Activated CD8-positive, alpha-beta memory T cell treated with anti-CD3 and anti-CD28 coated beads, Interleukin-2, amount 10 ng/mL, durations not matched to agents 7 days and 5 days (primary cell): ENCODE measurements at places on chromosomes 2 and 18. TPM values are rescaled to one million over a fixed set of nuclear protein-coding genes. Genes with fewer than 3 reads are reported as not detected.
A peak's percentile ranks its signal among the peaks of the same experiment; 100 is the strongest.

- DNase-seq = no peak
- H3K4me3 ChIP-seq = no peak overlapping the region
- no peaks in the 10 kb centered on the region for H3K27me3 ChIP-seq
- no peaks in the 10 kb centered on the region for H3K36me3 ChIP-seq
- H3K4me1 ChIP-seq = no peaks in the 10 kb centered on the region
- no peak overlapping the region for H3K27ac ChIP-seq
These were observed 1110.5 kb downstream of the LRP1B start for GRCh38 chr2:141020346-141020745.

GRCh38 chr2:224359569-224359968, 42.3 kb downstream of the FAM124B start:
- no peak overlapping the region for H3K27ac ChIP-seq
- no peak for DNase-seq
- no peak overlapping the region for H3K4me3 ChIP-seq
- H3K27me3 ChIP-seq = peaks cover 4% of the 10 kb centered on the region

- H3K4me3 ChIP-seq = no peak overlapping the region
- H3K4me1 ChIP-seq = peaks cover 6% of the 10 kb centered on the region
- H3K27ac ChIP-seq = no peak overlapping the region
- DNase-seq = no peak
- peaks cover 11% of the 10 kb centered on the region for H3K36me3 ChIP-seq
These were observed 13.7 kb downstream of the INO80C start for GRCh38 chr18:35484034-35484433.

DNA sequence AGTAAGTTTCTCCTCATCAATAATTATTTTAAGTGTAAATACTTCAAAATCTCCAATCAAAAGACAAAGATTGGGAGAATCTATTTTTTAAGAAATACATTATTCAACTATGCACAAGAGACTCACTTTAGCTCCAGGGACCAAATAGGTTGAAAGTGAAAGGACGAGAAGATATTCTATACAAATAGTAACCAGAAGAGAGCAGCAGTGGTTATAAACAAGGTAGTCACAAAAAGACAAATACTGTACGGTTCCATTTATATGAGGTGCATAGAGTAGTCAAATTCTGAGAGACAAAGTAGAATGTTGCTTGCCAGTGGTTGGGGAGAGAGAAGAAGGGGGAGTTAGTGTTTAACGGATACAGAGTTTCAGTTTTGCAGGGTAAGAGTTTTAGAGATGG, 69.8 kb downstream of the POU3F3 start:
- no peak for DNase-seq
- peaks cover 10% of the 10 kb centered on the region for H3K27me3 ChIP-seq
- H3K27ac ChIP-seq = no peak overlapping the region
- H3K4me1 ChIP-seq = no peaks in the 10 kb centered on the region
- H3K4me3 ChIP-seq = no peak overlapping the region

DNA sequence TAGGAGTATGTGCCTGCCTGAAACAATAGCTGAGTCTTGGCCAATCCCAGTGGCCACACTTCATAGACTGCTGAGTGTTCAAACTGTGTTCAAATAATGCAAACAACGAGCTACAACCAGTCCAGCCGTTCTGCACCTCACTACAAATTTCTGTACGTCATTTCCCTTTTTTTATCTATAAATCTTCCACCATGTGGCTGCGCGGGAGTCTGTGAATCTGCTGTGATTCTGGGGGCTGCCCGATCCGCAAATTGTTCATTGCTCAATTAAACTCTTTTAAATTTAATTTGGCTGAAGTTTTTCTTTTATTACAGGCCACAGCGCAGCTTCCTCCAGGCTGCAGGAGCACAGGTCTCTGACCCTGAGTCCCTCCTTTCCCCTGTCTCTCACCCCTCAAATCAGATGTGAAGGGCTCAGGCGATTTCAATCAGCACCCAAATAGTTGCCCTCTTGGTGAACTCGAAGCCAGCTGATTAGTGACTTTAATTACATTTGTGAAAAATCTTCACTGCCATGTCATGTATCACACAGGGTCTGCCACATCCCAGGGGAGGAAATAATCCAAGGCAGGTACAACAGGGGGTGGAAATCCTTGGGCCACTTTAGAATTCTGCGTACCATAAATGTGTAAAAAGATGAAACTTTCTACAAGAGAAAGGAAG, 145.6 kb downstream of the NDUFA10 start:
- no peaks in the 10 kb centered on the region for H3K4me1 ChIP-seq
- peaks cover 2% of the 10 kb centered on the region for H3K36me3 ChIP-seq
- H3K4me3 ChIP-seq = no peak overlapping the region
- H3K27me3 ChIP-seq = peaks cover 17% of the 10 kb centered on the region
- H3K27ac ChIP-seq = no peak overlapping the region
- DNase-seq = peak; percentile 16

DNA sequence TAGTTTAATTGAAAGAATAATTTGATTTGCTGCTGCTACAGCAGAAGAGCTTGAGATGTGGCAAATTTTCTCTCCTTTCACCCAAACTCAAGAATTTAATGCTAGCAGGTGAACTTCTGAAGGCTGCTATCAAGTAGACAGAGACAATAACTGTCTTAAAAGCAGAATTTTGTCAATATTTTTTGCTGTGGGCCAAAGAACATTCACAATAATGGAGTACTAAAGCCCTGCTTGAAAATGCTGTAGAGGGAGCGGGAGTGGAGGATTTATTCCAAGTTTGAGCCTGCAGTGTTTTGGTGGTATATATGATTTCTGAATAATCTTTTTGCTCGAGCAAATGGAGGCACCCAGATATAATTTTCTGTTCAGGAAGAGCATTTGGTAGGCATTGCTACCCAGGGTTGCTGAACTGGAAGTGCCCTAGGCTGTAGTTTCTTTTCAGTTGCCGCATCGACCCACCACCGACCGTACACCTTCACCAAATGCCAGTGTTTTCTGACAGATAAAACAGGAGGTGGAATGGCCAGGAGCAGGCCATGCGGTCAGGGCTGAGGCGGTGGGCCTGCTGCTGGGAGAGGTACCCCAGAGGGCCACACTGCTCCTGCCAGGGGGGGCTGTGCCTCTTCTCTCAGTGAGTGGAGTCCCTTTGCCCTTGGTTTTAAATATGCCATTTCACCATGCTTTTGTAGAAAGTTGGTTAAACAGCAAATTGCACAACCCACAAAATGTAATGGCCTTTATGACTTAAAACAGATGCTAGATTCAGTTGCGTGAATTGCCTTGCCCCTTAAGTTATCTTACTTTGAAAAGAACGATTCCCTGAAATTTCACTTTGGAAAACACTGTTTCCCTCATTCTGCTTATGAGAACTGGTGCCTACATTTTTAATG, 36.4 kb downstream of the TSHZ1 start:
- H3K27me3 ChIP-seq = no peaks in the 10 kb centered on the region
- no peak for DNase-seq
- H3K27ac ChIP-seq = peak overlapping the region; percentile 68

DNA sequence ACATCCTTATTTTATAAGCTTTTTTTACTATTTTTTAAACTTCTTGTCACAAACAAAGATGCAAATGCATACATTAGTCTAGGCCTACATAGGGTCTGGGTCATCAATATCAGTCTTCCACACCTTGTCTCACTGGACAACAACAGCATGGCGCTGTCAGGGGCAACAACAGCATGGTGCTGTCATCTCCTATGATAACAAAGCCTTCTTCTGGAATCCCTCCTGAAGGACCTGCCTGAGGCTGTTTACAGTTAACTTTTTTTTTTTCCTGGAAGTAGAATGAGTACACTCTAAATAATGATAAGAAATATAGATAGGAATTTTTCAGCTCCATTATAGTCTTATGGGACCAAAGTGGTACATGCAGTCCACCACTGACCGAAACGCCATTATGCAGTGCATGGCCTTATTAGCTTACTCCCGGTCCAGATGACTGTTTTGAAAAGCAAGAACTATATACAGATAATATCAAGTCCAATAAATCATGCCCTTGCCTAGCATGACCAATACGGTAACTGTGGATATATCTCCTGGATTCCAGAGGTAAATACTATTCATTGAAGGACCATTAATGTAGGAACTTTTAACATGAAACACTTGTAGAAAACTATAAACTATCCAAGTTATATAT, 38.4 kb downstream of the TCF4 start:
- H3K36me3 ChIP-seq = no peaks in the 10 kb centered on the region
- DNase-seq = no peak
- H3K4me1 ChIP-seq = no peaks in the 10 kb centered on the region
- H3K4me3 ChIP-seq = no peak overlapping the region

DNA sequence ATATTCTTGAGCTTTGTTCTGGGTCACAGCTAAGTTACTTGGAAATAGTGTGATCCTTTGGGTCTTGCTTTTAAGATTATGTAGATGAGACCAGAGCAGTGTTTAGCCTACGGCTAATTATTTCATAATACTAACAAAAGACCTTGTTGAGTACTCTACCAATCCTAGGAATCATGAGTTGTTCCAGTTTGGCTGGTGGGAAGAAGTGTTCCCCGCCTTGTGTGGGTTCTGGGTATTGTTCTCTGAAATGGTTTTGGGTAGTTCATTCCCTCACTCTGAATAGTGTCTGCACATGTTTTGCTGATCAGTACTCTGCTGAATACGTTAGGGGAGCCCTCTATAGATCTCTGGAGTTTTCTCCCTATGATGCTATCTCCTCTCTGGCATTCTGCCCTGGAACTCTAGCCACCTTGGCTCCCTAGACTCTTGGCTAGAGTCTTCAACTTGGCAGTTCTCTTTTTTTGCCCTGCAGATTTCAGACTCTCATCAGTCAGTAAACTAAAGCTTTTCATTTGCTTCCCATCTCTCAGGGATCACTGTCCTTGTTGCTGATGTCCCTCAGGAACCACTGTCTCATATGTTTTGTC, 48.4 kb downstream of the NEMP2 start:
- H3K36me3 ChIP-seq = peaks cover 50% of the 10 kb centered on the region
- H3K4me3 ChIP-seq = no peak overlapping the region
- H3K27ac ChIP-seq = no peak overlapping the region
- DNase-seq = no peak
- H3K27me3 ChIP-seq = no peaks in the 10 kb centered on the region

GRCh38 chr2:25281522-25281921, 60.2 kb downstream of the DNMT3A start:
- peaks cover 55% of the 10 kb centered on the region for H3K4me1 ChIP-seq
- DNase-seq = no peak
- H3K36me3 ChIP-seq = peaks cover 14% of the 10 kb centered on the region
- H3K4me3 ChIP-seq = no peak overlapping the region

GRCh38 chr2:222892321-222892720, 31.5 kb downstream of the ACSL3 start:
- H3K27ac ChIP-seq = no peak overlapping the region
- no peak for DNase-seq
- H3K4me1 ChIP-seq = peaks cover 2% of the 10 kb centered on the region
- H3K4me3 ChIP-seq = no peak overlapping the region
- H3K36me3 ChIP-seq = peaks cover 2% of the 10 kb centered on the region

Gene SLC23A3
- total RNA-seq = 2.6 TPM

Gene XDH
- total RNA-seq = not detected

Gene ACOXL
- 0.20 TPM for total RNA-seq
